Effector CD8-positive, alpha-beta T cell (primary cell): ENCODE measurements at places on chromosomes 6 and 20.

DNA sequence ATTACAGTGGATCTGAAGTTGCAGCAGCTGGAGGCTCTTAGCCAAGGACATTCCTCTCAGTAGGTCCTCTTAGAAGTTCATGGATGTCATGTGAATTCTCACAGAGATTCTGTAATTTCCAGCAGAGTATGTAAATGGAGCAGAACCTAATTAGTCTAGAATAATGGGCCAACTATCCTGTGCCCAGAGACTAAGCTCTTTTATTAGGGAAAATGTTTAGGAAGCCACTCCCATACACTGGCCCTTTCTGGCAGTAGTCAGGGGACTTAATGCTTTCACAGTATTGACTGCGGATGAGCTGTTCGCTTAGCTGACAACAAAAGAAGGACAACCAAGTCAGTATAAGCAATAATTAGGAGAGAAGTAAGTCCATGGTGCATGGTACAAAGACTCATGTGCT lies 43.8 kb upstream of the KIF16B start:
- DNase-seq, result no peak

GRCh38 chr6:19569563-19569962 lies 267.6 kb upstream of the ID4 start:
- no peak for DNase-seq

DNA sequence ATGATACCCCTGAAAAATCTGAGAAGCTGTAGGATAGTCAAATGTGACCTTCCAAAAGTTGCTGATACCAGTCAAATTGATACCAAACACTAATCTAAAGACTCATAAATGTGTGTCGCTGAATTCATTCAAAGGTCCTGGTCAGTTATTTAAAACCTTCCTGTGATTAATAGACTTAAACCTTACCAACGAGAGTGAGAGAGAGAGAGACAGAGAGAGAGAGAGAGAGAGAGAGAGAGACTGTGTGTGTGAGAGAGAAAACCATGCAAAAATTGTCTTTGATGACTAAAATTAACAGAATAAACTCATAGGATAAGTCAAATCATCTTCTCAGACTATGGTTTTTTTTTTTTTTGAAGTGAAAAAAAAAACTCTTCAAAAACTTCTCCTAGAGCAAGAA lies 370.9 kb upstream of the HS3ST5 start:
- no peak for DNase-seq

- no peak for DNase-seq
Measured at GRCh38 chr6:28817808-28818145, 106.0 kb downstream of the TRIM27 start.

DNA sequence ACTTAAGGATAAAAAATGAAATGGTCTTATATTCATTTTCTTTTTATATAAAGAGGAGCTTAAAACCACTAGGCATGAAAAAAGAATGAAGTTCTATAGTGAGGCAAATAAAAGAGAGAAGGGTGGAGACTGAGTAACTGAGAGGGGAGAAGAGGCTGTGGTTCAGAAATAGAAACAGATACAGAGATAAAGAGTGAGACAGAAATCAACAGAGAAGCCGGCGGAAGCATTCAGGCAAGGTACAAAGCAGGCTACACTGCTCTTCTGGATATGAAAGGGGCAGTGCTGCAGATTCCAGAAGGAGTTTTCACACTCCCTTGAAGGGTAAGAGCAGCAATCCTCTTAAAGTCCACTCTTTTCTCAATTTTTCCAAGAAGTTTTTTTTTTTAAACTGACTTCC lies 29.9 kb downstream of the NFATC2 start:
- DNase-seq, result no peak

GRCh38 chr20:54190217-54190616 lies 16.4 kb upstream of the CYP24A1 start:
- DNase-seq, result no peak

DNA sequence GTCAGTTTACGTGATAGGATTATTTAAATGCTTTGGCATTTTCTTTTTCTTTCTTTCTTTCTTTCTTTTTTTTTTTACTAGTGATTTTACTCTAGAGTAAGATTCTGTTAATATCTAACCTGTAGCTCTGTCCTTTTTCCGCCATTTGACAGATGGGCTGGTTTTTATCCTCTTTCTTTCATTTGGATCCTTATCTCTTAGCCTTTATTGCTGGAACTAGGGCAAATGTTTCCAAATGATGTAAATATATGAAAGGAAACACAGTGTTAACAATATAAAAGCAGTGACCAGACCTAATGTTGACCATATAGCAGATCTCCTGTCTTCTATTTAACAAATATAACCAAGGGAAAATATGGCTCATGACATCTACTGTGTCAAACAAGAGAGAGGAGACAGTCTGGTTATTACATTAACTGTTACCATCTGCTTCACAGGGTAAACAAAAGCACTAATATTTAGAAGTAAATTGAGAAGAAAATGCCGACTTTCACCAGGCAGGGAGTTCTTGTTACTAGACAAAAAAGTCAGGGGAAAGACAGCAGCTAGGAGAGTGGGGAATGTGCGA lies 59.8 kb upstream of the GCLC start:
- no peak for DNase-seq

GRCh38 chr6:19231878-19232561 lies 605.1 kb upstream of the ID4 start:
- DNase-seq, result no peak

DNA sequence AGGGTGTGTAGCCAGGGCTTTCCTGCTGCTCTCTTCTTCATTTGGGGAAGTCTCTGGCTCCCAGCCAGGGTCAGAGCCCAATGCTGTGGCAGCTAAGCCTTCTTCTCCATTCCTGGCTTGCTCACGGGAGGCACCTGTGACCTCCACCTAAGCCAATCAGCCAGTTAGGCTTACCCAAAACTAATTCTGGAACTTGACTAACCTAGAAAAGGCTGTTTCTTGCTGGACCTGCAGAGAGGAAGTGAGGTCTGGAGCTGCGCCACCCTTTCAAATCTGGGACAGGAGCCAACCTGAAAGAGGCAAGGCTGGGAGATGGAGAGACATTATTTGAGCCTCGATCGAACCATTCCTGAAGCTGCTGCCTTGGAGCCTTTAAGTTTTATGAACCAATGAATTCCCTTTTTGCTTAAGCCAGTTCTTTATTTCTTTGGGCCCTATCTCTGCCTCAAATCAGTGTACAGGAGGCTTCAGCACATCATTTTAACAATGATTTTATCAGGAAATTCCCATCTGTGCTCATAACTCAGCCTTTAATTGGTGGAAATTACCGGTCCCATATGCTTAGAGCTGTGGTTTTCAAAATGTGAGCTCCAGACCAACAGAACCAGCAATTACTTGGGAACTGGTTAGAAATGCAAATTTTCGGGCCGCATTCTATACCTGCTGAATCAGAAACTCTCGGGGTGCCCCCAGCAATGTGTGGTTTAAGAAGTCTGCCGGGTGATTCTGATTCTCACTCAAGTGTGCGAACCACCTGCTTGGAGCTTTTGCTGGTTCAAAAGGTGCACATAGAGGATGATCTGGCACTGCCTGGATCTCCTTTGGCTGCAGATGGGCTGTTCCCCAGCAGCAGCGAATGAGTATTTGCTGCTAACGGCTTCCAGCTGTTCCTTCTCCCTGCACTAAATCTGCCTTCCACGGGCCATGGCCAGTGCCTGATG lies 97.4 kb upstream of the RNF24 start:
- no peak for DNase-seq
